T-helper 17 cell (primary cell): ENCODE measurements at places on chromosomes 1 and 21.

DNA sequence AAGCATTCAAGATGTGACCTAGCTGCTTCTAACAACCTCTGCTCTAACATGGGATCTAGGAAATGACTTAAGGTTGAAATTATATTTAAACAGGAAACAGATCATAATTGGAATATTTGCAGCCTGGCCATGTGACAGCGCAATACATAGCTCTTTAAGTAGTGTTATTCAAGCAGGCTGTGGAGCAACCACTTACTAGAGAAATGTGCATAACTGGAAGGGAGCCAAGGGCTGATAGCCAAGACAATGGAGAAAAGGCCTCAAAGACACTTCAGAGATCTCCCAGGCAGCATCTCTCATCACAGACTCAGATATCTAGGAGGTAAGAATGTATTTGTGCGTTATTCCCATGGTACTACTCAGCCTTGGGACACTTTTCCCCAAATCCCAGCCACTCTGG is 823.0 kb upstream of the PRMT6 start:
- no peak for DNase-seq

GRCh38 chr1:100353988-100354387 is 1.7 kb downstream of the CDC14A start:
- DNase-seq, result no peak

- DNase-seq, result no peak
These were observed 1.6 kb downstream of the CASZ1 start for GRCh38 chr1:10794724-10795275.

DNA sequence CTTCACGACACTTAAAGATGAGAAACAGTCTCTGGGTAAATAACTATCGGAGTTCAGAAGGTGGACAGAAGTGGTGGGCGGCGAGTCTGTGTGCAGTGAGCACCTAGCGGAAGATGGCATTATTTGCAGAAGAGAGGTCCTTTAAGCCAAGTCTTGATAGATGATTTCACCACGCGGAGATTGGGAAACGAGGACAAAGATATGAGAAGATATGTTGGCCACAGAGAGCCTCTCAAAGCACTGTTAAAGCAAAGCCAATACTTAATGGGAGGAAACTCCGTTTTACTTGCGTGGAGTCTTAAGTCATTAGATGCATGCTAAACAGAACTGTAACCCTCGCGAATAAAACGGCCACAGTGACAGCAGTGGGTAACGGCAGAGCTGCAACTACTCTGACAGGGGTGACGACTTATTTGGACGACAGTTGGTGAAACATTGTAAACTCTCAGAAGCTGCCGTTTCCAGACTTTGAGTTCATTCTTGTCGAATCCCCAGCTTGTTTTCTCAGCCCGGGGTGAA is 577 bp upstream of the CEP350 start:
- no peak for DNase-seq

DNA sequence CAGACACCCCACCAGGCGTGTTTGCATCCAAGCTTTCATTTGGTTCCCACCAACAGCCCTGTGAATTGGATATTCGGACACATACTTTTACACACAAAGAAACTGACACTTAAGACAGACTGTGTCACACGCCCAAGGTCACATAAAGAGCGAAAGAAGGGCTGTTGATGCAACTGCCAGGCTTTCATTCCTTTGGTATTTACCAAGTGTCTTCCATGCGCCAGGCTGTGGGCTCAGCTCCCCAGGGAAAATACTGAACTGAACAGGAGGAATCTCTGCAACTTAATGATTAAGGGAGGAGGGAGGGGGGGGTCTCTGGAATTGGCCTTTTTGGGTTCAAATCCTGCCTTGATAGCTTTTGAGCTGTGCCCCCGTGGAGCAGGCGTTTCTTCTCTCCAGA is 122.8 kb downstream of the ACTL8 start:
- no peak for DNase-seq

- DNase-seq, result no peak
These were observed 121.7 kb downstream of the KCNN3 start for GRCh38 chr1:154748405-154748775.

- no peak for DNase-seq
These were observed 91.2 kb upstream of the NGF start for GRCh38 chr1:115429241-115429640.

DNA sequence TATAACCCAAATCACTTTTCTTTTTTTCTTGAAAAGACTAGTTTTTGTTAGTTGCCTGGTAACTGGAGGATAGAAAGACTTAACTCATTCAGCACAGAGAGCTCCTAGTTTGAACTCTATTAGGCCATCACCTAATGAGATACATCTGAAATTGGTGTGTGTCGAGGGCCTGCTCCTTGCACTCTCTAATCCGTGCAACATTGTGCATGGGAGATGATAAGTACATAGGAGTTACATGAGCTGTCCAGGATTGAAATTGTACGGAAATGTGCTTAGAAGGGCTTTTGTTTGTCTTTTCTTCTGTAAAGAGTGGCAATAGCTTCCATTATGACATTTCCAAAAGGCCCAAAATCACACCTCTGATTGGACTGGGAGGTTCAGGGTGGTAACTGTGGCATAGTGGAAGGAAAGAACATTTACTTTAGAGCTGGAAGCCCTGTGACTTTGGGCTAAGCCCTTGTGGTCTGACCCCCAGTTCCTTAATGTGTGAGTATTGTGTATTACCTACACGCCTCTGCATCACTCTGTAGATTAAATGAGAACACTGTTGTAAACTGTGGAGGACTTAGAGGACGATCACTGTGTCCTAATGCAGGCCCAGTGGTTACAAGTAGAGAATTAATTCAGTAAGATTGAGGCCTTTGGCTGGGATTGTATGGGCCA is 71.2 kb downstream of the FGGY start:
- no peak for DNase-seq

- DNase-seq, result no peak
These were observed 99.5 kb downstream of the RYR2 start for GRCh38 chr1:237141502-237141901.

DNA sequence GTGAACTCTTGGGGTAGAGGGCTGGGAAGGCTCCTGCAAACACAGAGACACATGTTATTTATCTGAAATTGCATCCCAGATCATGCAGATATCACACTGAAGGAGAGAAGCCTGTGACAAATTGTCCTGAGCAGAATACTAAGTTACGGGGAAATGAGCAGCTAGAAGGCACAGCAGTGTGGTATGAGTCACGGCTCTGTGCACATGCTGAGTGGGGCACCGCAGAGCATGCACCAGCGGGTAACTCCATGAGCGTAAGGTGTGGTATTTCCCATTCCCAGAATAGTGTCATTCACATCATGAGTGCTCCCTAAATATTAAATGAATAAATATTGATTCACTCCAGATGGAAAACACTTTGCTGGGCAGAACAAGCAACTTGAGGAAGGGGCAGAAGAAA is 21.3 kb upstream of the FCRL2 start:
- no peak for DNase-seq
